ENCODE measurements at places on chromosomes 11 and 22. TPM values are rescaled to one million over a fixed set of nuclear protein-coding genes. Genes with fewer than 3 reads are reported as not detected.
A peak's percentile ranks its signal among the peaks of the same experiment; 100 is the strongest.

CRYBB3 gene
- total RNA-seq, result not detected

- peak; percentile 29 for DNase-seq
These were observed 12.4 kb upstream of the DSCAML1 start for GRCh38 chr11:117809236-117810055.

- DNase-seq, result no peak
These were observed 504.2 kb upstream of the ARHGAP42 start for GRCh38 chr11:100182927-100183326.

DNA sequence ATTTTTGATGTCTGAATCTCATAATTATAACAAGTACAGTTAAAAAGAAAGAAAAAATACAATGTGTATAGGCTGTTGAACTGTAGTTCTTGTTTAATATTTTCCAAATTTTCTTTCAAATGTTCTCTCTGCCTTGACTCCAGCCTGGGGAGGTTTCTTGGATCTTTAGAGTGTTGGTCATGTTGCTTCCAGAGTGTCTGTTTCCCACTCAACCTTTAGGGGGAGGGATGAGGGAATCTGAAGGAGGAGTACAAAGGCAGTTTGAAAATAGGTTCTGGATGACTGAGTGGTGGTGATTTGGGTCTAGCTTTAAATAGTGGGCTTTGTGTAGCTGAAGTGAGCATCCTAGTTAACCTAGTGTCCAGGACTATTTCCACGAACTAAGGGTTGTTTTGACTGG, 2.0 kb downstream of the CTNND1 start:
- no peak for DNase-seq

GRCh38 chr22:49136816-49137180, 690.9 kb downstream of the BRD1 start:
- DNase-seq, result no peak

RAG2 gene
- total RNA-seq, result not detected

DNA sequence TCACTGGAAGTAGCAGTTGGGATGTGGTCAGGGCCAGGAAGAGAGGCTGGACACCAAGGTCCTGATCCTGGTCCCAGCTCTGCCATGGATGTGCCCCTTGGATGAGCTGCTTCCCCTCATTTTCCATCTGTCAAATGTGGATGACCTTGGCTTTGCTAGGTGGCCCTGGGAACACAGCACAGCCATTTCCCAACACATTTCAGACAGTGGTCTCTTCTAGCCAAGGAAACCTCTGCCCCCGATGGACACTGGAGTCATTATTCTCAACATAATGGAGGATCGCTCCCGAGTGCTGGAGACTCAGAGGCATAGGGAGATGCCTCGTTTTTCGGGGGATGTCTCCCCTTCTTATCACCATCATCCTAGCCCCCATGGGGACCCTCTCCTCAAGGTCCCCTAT, 13.6 kb upstream of the MPPED1 start:
- DNase-seq, result no peak

TSPAN32 gene
- total RNA-seq, result 60.0 TPM

MRPL17 gene
- total RNA-seq, result 10.0 TPM

- DNase-seq, result peak; percentile 10
These were observed at the start of gene VWCE for GRCh38 chr11:61294717-61295595. TSS of gene VWCE (minus strand) at chr11:61295316. CDS start at chr11:61295037, 279 bp downstream.

DNA sequence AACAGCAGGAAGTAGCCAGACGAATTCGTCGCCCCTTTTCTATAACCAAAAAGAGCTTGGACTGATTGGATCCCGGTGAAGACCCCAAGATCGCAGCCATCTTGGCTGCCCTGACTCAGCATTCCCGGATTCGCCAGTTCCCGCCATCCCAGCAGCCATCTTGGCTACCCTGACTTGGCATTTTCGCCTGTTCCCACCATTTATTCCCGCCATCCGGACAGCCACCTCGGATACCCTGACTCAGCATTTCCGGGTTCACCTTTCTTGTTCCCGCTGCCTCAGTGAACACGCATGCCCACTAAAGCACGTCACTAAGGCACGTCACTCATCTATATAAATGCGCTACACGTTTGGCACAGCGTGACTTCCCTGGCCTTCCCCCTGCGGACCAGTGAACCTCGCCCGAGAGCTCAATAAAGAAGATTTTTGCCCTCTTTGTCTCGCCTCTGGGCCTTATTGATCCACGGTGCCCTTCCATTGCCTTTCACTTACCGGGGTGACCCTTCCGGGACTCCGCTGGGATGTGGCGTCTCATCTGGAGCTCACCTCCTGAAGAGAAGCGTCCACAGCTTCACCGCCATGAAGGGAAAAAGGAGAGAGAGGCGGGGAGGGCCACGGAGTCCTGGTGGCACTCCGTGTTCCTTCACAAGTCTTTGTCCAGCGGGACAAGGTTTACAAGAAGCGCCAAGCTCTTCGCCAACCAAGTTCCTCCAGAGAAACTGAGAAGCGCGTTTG, 4.0 kb upstream of the OR56A3 start:
- no peak for DNase-seq

IFITM10 gene
- total RNA-seq, result 2.4 TPM

RBMXL2 gene
- not detected for total RNA-seq

DNA sequence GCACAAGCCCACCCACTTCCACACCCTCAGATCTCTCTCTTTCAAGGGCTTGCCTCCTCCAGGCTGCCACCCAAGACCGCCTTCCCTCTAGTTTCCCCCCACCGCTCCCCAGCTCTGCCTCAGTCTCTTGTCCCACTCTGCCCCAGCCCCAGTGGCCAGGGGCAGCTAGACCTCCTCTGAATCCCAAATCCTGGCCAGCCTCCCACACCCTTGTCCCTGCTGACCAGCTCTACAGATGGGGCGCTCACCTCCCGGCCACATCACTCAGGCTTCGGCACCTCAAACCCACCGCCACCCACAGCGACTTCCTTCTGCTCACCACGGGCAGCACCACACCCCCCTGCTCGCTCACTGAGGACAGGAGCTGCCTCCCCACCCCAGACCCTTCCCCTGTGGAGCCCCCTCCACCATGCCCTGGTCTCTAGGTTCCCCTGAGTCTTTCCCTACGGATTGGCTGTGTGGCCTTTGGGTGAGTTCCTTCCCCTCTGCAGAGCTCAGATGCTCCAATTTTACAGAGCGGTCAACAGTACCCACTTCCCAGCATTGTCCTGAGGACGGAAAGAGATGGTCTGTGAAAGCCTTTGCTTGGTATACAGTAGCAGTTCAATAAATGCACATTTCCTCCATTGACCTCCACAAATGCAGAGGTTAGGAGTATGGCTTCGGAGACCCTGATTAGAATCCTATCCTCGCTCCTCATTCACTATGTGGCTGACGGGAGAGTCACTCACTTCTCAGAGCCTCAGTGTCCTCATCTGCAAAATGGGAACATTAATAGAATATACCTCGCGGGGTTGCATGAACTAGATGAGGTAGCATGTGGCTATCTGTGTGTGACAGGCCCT, 11.5 kb upstream of the SPI1 start:
- no peak for DNase-seq

- no peak for DNase-seq
These were observed 4.2 kb upstream of the UPK3A start for GRCh38 chr22:45280587-45280980.

DNA sequence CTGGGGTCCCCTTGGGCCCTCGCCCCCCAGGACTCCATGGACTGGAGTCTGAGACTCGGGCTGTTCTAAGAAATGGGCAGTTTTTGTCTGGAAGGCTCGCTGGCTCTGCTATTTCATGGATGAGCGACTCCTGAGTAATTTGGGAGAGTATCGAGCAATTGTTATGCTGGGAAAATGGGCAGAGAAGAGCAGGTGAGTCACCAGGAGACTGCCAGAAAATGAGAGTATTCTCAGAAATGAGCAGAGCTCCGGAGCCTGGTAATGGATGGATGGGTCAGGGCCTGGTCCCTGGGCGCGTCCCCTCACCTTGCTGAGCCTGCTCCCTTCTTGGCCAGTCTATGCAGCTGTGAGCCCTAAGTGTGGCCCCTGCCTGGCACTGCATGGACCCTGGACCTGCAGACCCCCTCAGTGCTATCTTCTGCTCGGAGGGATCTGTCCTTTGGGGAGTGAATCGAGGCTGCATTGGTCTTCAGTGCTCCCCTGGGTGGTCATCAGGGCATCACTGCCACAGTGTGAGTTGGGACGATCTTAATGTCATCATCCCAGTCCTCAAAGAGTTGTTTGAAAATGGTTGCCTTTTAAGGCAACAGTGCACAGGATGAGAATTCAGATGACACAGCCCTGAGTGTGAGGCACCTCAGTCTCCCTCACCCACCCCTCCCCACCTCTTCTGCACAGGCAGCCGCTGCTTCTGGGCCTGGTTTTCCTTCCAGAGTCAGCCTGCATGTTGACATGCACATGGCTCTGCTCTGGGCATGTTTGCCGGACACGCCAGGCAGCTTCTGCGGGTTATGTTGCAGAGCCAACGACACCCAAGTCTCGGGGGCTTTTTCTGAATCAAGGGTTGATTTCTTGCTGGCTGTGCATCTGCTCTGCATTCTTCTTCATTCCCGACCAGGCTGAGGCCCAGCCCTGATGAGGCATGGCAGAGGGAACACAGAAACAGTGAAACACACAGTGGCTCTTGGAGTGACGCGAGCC, 519.0 kb downstream of the TBC1D22A start:
- no peak for DNase-seq

DNA sequence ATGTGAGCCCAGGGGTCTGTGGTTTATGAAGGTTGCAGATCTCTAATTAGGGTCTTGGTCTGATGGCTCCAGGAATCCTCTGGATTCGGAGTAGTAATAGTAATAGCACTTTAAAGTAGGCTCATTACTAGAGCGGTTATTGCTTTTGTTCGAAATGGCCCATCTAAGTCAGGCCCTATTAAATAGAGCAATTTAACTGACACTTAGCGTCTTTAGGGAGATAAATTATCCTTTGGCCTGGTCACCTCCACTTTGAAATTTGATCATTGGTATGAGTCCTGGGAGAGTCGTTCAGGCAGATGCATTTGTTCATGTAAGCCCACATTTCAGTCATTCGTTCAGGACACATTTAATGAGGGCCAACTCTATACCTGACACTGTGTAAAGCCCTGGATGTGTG, 54.8 kb downstream of the LDLRAD3 start:
- no peak for DNase-seq

DNA sequence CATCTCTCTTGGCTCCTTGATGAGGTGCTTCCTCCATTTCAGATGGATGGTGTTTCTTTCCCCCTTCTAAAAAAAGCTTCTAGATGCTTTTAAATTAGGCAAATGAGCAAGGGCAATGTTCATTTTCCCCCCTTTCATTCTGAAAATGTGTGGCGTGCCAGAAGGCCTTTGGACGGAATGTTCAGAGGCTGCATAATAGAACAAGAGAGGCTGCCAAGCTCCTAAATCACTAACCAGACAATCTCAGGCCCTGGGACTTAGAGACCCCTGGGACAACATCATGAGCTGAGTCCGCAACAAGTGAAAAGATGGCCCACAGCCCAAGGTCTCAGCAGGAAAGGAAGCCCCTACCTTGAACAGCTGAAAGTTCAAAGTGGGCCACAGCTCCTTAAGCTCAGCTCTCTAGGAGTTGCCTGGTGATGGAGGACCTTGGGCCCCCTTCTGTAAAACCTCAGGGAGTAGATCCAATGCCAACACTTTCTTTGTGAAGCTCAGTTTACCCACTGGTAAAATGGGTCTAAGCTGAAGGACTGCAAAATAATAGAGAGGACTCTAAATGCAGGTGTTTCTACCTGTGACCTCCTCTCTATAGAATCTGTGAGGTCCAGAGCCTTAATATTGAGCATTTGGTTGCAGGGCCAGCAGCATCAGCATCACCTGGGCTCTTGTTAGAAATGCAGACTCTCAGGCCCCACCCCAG, 144.0 kb downstream of the FBXO7 start:
- DNase-seq, result no peak

OR4A15 gene
- not detected for total RNA-seq

DNA sequence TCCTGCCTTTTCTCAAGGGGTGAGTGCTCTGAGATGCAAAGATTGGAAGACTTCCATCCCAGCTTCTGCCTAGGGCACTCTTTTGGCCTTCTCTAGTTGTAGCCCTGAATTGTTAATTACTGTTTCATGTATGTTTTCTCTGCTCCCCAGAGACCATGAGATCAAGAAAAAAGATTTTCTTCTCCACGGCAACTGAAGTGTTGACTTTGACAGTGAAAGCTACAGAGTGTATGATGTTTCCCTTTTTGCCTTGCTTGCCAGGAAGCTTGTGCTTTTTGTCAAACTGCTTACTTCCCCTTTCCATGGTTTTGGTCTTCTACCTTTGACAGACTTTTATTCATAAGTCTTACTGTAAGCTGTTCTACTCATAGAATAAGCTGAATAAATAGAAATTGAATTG, 23.3 kb upstream of the EIF3D start:
- DNase-seq, result no peak

MUC5B gene
- total RNA-seq, result not detected

GRCh38 chr11:74085542-74085892, 76.6 kb upstream of the UCP3 start:
- DNase-seq, result no peak

- no peak for DNase-seq
These were observed 551.6 kb downstream of the METTL15 start for GRCh38 chr11:28659716-28660348.

OR51E2 gene
- total RNA-seq, result not detected

Data from CD4-positive, CD25-positive, alpha-beta regulatory T cell (primary cell).